ENCODE measurements at places on chromosomes 4 and X. TPM values are rescaled to one million over a fixed set of nuclear protein-coding genes. Genes with fewer than 3 reads are reported as not detected.

SHOX gene
- not detected for total RNA-seq

TLR2 gene
- 0.09 TPM for total RNA-seq

FRMD7 gene
- total RNA-seq, result not detected

PHEX gene
- total RNA-seq, result 0.21 TPM

GRCh38 chr4:61648264-61648663 lies 448.1 kb downstream of the ADGRL3 start:
- H3K4me1 ChIP-seq, result no peaks in the 10 kb centered on the region
- no peak overlapping the region for H3K4me3 ChIP-seq
- DNase-seq, result no peak
- no peaks in the 10 kb centered on the region for H3K27me3 ChIP-seq

DNA sequence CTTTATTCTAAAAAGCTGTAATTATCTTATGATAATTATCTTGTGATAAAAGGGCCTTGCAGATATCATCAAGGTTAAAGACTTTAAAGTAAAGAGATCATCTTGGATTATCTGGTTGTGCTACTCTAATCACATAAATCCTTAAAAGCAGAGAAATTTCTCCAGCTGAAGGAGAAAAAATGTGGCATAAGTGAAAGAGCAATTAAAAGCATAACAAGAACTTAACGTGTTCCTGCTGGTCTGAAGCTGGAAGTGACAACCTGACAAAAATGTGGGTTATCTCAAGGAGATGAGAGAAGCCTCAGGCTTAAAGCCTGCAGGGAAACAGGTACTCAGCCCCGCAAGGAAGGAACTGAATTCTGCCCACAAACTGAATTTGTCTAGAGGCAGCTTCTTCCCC lies 449.1 kb upstream of the NDST4 start:
- no peak overlapping the region for H3K4me3 ChIP-seq
- H3K27ac ChIP-seq, result no peak overlapping the region
- H3K4me1 ChIP-seq, result no peaks in the 10 kb centered on the region

GRCh38 chr4:24800325-24800895 lies 5.0 kb downstream of the SOD3 start:
- H3K4me3 ChIP-seq, result no peak overlapping the region
- DNase-seq, result peak; percentile 44
- peaks cover 22% of the 10 kb centered on the region for H3K27me3 ChIP-seq
- peaks cover 20% of the 10 kb centered on the region for H3K4me1 ChIP-seq
- no peak overlapping the region for H3K27ac ChIP-seq
- H3K36me3 ChIP-seq, result no peaks in the 10 kb centered on the region

GRCh38 chrX:65196758-65197360 lies 220.6 kb upstream of the ZC4H2 start:
- H3K36me3 ChIP-seq, result no peaks in the 10 kb centered on the region
- no peaks in the 10 kb centered on the region for H3K4me1 ChIP-seq
- H3K27me3 ChIP-seq, result no peaks in the 10 kb centered on the region
- peak overlapping the region; percentile 8 for H3K4me3 ChIP-seq
- H3K27ac ChIP-seq, result no peak overlapping the region
- peak; percentile 61 for DNase-seq

DNA sequence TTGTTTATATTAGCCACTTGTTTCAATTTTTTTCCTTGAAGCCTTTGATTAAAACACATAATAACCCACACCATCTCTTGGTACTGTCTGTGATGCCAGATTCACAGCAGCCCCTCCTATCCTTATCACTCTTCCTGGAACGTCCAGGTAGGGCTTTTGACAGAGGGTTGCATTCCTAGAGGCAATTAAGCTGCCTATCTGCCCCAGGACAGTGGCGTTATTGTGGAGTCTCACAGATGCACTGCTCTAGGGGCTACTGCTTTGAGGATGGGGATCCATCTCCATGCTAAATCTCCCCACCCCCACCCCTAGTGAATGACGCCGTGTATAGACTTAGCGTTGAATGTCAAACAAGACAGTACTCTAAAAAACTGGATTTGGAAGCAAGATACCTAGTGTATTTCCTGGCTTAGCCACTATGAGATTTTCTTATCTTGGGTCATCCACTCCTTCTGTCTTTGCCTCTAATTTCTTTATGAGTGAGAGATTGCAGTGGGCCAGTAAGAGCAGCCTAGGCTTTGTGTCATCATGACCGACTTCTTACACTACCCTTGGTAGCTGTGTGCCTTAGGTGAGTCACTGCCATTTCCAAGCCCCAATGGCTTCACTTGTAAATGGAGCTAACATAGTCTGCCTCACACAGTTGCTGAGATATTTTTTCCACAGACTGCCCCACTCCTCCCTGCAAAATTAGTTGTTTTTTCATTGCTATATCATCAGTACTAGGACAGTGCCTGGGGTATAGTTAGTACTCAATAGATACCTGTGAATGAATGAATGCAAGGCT lies 90.9 kb downstream of the EGF start:
- no peak overlapping the region for H3K4me3 ChIP-seq
- peaks cover 33% of the 10 kb centered on the region for H3K4me1 ChIP-seq
- DNase-seq, result no peak
- no peak overlapping the region for H3K27ac ChIP-seq

DNA sequence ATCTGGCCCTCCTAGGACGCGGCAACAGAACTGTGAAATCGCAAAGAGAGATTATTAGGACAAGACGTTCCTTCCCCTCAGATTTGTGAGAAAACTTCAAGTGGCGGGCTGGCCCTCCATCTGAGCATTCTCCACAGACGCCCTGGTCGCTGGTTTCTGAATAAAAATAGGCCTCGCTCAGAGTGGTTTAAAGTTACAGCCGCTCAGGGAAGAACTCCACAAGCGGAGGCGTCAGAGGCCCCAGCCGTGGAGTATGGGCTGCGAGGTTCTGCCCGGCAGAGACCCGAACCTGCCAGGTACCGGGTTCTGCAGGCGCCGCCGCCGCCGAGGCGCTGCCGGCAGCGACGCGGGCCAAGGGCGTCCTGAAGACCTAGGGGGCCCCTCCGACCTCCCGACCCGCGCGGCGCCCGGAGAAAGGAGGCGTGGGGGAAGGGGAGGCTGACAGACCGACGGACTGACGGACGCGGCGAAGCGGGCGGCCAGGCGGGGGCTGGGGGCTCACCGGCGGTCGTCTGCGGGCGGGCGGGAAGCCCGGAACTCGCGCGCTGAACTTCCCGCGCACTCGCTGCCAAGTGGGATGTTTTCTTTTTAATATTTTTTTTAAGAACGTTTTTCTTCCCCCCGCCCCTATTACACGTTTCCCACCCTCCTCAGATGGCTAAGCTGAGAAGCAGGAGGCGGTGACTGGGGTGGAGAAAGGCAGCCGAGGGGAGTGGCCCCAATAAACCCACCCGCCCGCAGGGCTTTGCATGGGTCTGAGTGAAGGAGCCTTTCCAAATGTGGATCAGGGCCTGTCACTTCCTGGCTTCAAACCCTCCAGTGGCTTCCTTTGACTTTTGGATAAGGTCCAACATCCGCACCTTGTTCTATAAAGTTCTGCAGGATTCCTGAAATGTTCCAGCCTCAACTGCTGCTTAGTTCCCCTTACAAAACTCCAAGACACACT lies at the start of gene PABPC4L:
TSS of gene PABPC4L (minus strand) at position 574 of the 946 bp plus-strand sequence. CDS start 770 bp downstream, outside the sequence.
- H3K4me1 ChIP-seq, result peaks cover 31% of the 10 kb centered on the region
- DNase-seq, result peak; percentile 83

- H3K4me1 ChIP-seq, result no peaks in the 10 kb centered on the region
- no peaks in the 10 kb centered on the region for H3K27me3 ChIP-seq
- no peaks in the 10 kb centered on the region for H3K36me3 ChIP-seq
- no peak for DNase-seq
- H3K4me3 ChIP-seq, result no peak overlapping the region
Observed at GRCh38 chrX:151996347-151996746, 21.9 kb upstream of the GABRE start.

- no peaks in the 10 kb centered on the region for H3K27me3 ChIP-seq
- no peak overlapping the region for H3K27ac ChIP-seq
- no peaks in the 10 kb centered on the region for H3K4me1 ChIP-seq
Observed at GRCh38 chrX:10350981-10351380, 194.2 kb downstream of the CLCN4 start.

- H3K4me3 ChIP-seq, result peak overlapping the region; percentile 99
- H3K27me3 ChIP-seq, result no peaks in the 10 kb centered on the region
- H3K4me1 ChIP-seq, result peaks cover 28% of the 10 kb centered on the region
- DNase-seq, result no peak
Observed at GRCh38 chrX:9465380-9466123, 694 bp downstream of the TBL1X start.

GRCh38 chr4:121711263-121712000 lies 14.7 kb upstream of the ANXA5 start:
- no peaks in the 10 kb centered on the region for H3K27me3 ChIP-seq
- no peak overlapping the region for H3K27ac ChIP-seq
- H3K4me1 ChIP-seq, result peaks cover 5% of the 10 kb centered on the region
- peak; percentile 72 for DNase-seq

GRCh38 chrX:110852180-110852579 lies 56.6 kb upstream of the CHRDL1 start:
- H3K36me3 ChIP-seq, result no peaks in the 10 kb centered on the region
- peak; percentile 26 for DNase-seq
- no peak overlapping the region for H3K4me3 ChIP-seq
- H3K27ac ChIP-seq, result no peak overlapping the region
- no peaks in the 10 kb centered on the region for H3K27me3 ChIP-seq
- H3K4me1 ChIP-seq, result no peaks in the 10 kb centered on the region

DNA sequence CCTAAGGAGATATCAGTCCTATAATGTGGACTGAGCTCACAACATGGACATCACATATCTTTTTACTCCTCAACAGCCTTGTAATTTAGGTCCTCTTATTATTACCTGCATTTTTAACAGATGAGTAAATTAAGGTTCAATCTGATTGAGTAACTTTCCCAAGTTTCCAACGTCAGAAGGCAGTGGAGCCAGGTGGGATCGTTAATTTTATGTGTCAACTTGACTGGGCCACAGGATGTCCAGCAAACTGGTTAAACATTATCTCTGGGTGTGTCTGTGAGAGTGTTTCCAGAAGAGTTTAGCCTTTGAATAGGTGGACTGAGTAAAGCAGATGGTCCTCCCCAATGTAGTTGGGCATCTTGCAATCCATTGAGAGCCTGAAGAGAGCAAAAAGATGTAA lies 59.0 kb upstream of the SLIT2 start:
- no peak overlapping the region for H3K27ac ChIP-seq
- H3K27me3 ChIP-seq, result no peaks in the 10 kb centered on the region
- DNase-seq, result no peak
- no peaks in the 10 kb centered on the region for H3K36me3 ChIP-seq
- H3K4me1 ChIP-seq, result no peaks in the 10 kb centered on the region
- no peak overlapping the region for H3K4me3 ChIP-seq

DNA sequence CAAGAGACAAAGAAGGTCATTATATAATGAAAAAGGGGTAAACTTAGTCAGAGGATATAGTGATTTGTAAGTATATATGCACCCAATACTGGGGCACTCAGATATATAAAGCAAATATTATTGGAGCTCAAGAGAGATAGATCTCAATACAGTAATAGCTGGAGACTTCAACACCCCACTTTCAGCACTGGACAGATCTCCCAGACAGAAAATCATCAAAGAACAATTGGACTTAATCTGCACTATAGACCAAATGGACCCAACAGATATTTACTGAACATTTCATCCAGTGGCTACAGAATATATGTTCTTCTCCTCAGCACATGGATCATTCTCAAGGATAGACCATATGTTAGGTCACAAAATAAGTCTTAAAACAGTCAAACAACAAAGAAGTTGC lies 47.2 kb upstream of the RBMXL3 start:
- H3K36me3 ChIP-seq, result no peaks in the 10 kb centered on the region
- H3K4me1 ChIP-seq, result no peaks in the 10 kb centered on the region
- no peak overlapping the region for H3K27ac ChIP-seq
- no peak overlapping the region for H3K4me3 ChIP-seq
- no peaks in the 10 kb centered on the region for H3K27me3 ChIP-seq

DNA sequence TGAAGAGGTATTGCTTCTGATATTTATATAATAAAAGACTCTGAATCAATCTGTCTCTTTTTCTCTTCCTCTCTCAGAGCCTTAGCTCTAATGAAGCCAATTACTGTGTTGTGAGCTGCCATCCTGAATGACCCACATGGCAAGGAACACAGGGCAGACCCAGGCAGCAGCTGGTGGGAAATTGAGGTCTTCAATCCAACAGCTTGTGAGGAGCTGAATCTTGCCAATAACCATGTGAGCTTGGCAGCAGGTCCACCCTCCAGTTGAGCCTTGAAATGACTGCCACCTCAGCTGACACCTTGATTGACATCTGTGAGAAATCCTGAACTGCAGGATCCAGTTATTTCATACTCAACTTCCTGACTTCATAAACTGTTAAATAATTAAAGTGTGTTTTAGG lies 149.4 kb downstream of the NDST4 start:
- H3K27ac ChIP-seq, result no peak overlapping the region
- H3K4me3 ChIP-seq, result no peak overlapping the region
- DNase-seq, result no peak
- no peaks in the 10 kb centered on the region for H3K4me1 ChIP-seq
- no peaks in the 10 kb centered on the region for H3K36me3 ChIP-seq

GRCh38 chr4:19241895-19242294 lies 1009.8 kb upstream of the SLIT2 start:
- no peaks in the 10 kb centered on the region for H3K36me3 ChIP-seq
- H3K4me1 ChIP-seq, result no peaks in the 10 kb centered on the region
- no peak overlapping the region for H3K27ac ChIP-seq
- no peaks in the 10 kb centered on the region for H3K27me3 ChIP-seq
- no peak overlapping the region for H3K4me3 ChIP-seq
- DNase-seq, result no peak

- DNase-seq, result no peak
- H3K4me1 ChIP-seq, result no peaks in the 10 kb centered on the region
- H3K27me3 ChIP-seq, result no peaks in the 10 kb centered on the region
- H3K36me3 ChIP-seq, result no peaks in the 10 kb centered on the region
- H3K27ac ChIP-seq, result no peak overlapping the region
Observed at GRCh38 chr4:80171251-80171650, 26.1 kb upstream of the PRDM8 start.

DNA sequence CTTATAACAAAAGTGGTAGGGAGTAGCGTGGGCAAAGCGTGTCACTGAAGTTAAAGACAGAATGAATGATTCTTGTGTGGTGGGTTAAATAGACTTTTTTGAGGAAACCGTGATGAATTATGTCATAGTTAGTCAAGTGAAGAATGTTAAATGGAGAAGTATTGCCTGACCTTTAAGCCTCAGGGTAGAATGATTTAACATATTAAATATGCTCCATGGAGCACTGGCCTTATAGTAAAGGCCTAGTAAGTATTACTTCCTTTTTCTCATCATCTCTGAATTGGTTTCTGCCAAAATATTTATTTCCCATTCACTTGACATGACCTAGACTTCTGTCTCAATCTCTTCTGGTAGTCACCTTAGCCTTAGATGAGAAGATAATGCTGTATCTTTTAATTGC lies 23.7 kb downstream of the MAGEB1 start:
- no peaks in the 10 kb centered on the region for H3K36me3 ChIP-seq
- H3K27ac ChIP-seq, result no peak overlapping the region
- H3K27me3 ChIP-seq, result no peaks in the 10 kb centered on the region
- no peak for DNase-seq
- no peaks in the 10 kb centered on the region for H3K4me1 ChIP-seq

GRCh38 chr4:148023512-148024181 lies 291.8 kb downstream of the ARHGAP10 start:
- H3K27ac ChIP-seq, result no peak overlapping the region
- no peaks in the 10 kb centered on the region for H3K27me3 ChIP-seq
- H3K4me3 ChIP-seq, result no peak overlapping the region
- no peak for DNase-seq
- H3K4me1 ChIP-seq, result no peaks in the 10 kb centered on the region

- no peaks in the 10 kb centered on the region for H3K4me1 ChIP-seq
- H3K36me3 ChIP-seq, result no peaks in the 10 kb centered on the region
- H3K27me3 ChIP-seq, result no peaks in the 10 kb centered on the region
- DNase-seq, result no peak
- H3K27ac ChIP-seq, result no peak overlapping the region
- H3K4me3 ChIP-seq, result no peak overlapping the region
Observed at GRCh38 chr4:27702730-27703431, 842.2 kb downstream of the STIM2 start.

GRCh38 chrX:39445336-39445735 lies 644.1 kb downstream of the MID1IP1 start:
- no peak overlapping the region for H3K27ac ChIP-seq
- H3K27me3 ChIP-seq, result no peaks in the 10 kb centered on the region
- DNase-seq, result peak; percentile 11
